ENCODE measurements at places on chromosomes 2 and 18.

- no peak for DNase-seq
Observed at GRCh38 chr18:55953326-55953725, 365.3 kb upstream of the TCF4 start.

- DNase-seq: no peak
Observed at GRCh38 chr18:57931038-57931437, 113.0 kb upstream of the NEDD4L start.

- no peak for DNase-seq
Observed at GRCh38 chr2:234991290-234991689, 39.5 kb downstream of the SH3BP4 start.

DNA sequence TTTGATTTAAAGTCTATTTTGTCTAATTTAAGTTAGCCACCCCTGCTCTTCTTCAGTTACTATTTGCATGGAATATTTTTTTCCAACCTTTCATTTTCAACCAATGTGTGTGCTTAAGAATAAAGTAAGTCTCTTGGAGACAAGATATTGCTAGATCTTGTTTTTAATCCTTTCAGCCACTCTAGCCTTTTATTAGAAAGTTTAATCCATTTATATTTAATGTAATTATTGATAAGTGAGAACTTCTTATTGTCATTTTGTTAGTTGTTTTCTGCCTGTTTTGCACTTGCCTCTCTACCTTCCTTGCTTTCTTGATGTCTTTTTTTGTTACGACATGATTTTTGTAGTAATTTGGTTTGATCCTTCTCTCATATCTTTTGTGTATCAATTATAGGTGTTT is 46.4 kb downstream of the CCDC148 start:
- DNase-seq: no peak

GRCh38 chr2:105943977-105944376 is 199.3 kb downstream of the NCK2 start:
- no peak for DNase-seq

Measured in LNCaP clone FGC (cell line).